Stimulated activated CD8-positive, alpha-beta memory T cell treated with anti-CD3 and anti-CD28 coated beads, Interleukin-2, amount 100 ng/mL, for 1 hour (primary cell): ENCODE measurements at places on chromosomes 13 and 19.

- no peak for DNase-seq
These were observed 92.7 kb downstream of the FGF14 start for GRCh38 chr13:102309110-102309509.

DNA sequence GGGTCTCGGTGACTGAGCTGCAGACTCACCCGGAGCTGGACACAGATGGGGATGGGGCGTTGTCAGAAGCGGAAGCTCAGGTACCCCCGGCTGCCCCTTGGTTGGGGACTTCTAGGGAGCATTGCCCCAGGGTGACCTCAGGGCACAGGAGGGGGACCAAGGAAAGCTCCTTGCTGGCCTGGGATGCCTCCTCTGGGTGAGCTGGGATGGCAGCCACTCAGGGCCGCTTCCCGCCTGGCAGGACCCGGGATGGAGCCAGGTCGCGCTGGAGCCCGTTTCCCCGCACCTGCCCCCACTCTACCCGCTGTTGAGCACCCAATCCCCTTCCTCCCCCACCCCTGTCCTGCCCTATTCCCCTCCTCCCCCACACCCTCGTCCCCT, 10.8 kb downstream of the PRKCSH start:
- no peak for DNase-seq

- DNase-seq, result no peak
These were observed 878.6 kb upstream of the PCDH20 start for GRCh38 chr13:62294244-62294643.

DNA sequence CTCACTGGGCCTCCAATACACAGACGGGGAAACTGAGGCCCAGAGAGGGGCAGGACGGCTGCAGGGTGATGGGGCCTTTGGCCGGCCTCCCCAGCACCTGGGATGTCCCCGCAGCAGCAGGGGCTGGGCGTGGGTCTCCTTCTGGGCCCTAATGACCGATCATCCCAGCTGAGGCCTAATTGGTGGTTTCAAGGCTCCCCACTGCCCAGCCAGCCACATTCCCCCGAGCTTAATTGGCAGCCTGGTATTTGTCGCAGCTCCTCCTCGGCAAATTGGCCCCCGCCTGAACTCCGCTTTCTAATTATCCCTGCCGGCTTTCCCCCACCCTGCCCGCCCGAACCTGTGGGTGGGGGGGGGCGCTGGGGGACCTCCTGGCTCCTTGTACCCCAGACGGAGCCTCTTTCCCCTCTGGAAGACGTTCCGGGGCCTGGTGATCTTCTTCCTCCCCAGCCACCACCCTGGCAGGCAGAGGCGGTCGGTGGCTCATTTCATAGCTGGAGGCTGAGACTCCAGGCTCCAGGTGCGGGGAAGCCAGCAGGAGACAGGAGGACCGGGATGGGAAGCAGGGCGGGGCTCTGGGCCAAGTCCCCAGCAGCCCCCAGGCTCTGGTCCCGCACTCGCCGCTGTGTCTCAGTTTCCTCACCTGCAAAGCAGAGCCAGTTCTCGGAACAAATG, 27.2 kb upstream of the WDR18 start:
- no peak for DNase-seq
